Spleen (tissue), 13 donors: ENCODE measurements at places on chromosomes 7 and 10. TPM values are rescaled to one million over a fixed set of nuclear protein-coding genes. Genes with fewer than 3 reads are reported as not detected.

Gene ZNF488
- not detected for total RNA-seq

Gene IQCE
- 17.1 TPM for total RNA-seq

Gene AOAH
- total RNA-seq: 211 TPM

Gene TBRG4
- total RNA-seq: 77.1 TPM

Gene MUC3A
- 0.07 TPM for total RNA-seq

Gene MMD2
- not detected for total RNA-seq

Gene WDFY4
- 120 TPM for total RNA-seq

Gene NRCAM
- total RNA-seq: 47.1 TPM

Gene LRIT1
- total RNA-seq: not detected

Gene CYP2C9
- total RNA-seq: not detected

Gene PCGF6
- 11.0 TPM for total RNA-seq

Gene TMEM213
- not detected for total RNA-seq

Gene PNLIPRP1
- not detected for total RNA-seq

DNA sequence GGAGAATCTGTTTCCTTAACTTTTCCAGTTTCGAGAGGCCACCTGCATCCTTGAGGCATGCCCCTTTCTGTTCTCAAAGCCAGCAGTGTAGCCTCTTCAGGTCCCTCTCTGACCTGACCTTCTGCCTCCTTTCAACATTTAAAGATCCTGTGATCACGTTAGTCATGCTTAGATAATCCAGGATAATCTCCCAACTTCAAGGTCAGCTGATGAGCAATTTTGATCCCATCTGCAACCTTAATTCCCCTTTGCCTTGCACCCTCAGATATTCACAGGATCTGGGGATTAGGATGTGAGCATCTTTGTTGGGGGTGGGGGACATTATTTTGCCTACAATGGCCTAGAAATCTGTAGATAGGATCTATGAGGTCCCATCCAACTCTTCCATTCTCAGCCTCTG, 8.0 kb downstream of the HKDC1 start:
- no peak for DNase-seq

- DNase-seq: no peak
These were observed 8.8 kb downstream of the ACADSB start for GRCh38 chr10:123017421-123018165.

DNA sequence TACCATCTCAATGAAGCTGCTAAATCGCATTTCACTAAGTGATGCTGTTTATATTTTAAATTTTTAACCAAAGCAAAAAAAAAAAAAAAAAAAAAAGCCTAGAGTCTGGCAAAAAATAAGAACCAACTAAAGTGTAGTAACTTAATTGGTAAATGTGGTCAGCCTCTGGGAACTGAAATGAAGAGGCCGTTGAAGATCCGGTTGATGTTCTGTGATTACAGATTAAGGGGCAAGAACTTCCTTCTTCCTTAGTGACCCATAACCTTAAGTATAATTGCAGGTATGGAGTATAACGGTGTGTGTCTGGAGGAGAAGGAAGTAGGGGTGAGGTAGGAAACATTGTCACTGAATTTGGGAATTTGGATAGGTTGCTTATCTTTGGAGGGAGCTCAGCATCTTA, 7.7 kb upstream of the SRGN start:
- DNase-seq: no peak

DNA sequence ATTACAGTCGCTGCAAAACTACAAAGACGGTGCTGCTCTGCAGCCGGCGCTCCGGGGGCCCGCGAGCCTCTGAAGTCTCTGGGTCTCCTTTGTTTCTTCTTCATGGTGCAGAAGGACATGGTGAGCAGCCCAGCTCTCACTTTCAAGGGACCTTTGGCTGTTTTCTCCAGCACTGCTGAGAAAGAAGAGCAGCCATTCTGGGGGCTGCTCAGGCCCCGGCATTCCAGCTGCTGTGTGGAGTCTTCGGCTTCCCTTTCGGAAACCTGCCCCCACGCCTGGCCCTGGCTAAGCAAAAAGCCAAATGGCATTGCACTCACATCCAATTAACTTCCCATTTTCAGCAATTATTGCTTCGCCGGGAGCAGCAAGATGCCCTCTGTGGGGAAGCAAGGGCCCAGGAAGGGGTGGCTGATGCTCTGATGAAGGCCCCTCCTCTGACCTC, 555.7 kb downstream of the PTPRN2 start:
- peak; percentile 59 for DNase-seq

- DNase-seq: no peak
These were observed 109.6 kb downstream of the ELAPOR2 start for GRCh38 chr7:86949779-86950260.

- peak; percentile 53 for DNase-seq
These were observed 12.8 kb downstream of the HKDC1 start for GRCh38 chr10:69232736-69233480.

GRCh38 chr7:8176370-8177081, 85.4 kb downstream of the ICA1 start:
- peak; percentile 78 for DNase-seq

- no peak for DNase-seq
These were observed 134.0 kb upstream of the PODXL start for GRCh38 chr7:131690441-131690840.

GRCh38 chr7:15168489-15168888, 265.9 kb upstream of the DGKB start:
- no peak for DNase-seq

DNA sequence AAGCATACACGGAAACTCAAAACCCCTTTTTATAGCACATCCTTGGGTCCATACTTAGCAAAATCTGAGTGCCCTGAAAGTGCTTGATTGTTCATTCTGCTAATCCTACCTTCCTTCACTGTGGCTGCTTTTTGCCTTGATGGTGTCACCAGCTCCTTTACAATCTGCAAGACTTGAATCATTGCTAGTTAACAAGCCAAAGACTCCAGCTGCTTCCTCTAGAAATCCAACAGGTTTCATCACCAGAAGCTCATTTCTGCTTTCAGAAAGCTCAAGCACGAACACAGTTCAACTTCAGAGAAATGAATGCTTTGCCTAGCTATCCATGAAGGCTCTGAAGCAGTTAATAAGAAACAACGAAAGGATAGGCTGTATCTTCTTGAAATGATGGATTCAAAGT, 38.0 kb downstream of the USP6NL start:
- no peak for DNase-seq

- no peak for DNase-seq
These were observed 67.4 kb downstream of the NOD1 start for GRCh38 chr7:30411173-30411572.

- DNase-seq: no peak
These were observed 58.4 kb downstream of the FOXP2 start for GRCh38 chr7:114472896-114473512.

DNA sequence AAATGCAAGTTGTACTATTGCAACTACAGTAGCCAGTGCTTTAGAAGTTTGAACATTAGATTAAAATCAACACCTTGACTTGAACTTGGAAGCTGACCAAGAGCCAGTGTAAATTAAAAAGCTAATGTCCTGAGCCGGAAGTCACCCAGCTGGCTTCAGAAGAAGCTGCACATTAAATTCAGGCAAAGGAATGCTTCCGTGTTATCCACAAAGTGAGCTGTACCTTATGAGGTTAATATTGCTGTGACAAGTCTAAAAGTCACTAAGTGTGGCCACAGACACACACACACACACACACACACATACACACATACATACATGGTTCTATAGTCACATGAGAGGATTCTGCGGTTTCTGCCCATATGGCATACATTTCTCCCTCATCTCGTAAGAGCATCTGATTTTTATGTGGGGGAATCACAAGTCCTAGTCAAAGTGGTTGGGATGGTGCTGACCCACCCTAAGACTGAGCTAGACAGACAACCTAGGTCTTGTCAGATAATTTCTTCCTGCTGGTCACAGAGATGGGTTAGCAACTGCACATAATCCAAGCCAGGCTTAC, 612.9 kb downstream of the SORCS1 start:
- no peak for DNase-seq

DNA sequence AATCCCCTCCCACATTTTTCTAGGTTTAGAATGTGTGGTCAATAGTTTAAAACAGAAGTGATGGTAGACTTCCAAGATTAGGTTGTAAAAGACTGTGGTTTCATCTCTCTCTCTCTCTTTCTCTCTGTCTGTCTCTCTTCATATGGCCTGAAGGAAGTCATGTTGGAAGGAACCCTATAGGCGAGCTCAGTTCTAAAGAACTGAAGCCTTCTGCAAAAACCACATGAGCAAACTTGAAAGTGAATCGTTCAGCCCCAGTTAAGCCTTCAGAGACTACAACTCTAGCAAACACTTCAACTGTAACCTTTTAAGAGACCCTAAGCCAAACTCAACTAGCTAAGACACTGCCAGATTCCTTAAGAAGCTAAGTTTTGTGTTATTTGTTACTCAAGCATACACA, 707.5 kb upstream of the LRRTM3 start:
- no peak for DNase-seq

DNA sequence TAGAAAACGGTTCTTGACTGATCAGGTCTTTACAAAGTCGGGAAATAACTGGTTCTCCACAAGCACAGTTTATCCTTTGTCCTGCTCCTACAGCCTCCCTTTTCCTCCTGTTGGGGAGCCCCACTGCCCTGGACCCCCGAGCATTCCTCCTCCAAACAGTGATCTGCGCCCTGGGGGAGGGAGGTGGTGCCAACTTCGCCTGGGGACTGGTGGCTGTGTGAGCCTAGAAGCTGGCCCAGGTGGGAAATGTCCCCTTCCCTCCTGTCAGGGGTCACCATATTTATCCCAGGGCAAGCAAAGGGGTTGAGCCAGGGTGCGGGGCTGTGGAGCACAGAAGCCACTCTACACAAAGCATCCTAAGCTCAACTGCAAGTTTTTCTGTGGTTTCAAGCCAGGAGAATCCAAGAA, 5.2 kb downstream of the HMX3 start:
- no peak for DNase-seq

GRCh38 chr7:136605532-136606329, 262.7 kb upstream of the CHRM2 start:
- DNase-seq: no peak

GRCh38 chr7:27157702-27158431, 1.4 kb upstream of the HOXA7 start:
- no peak for DNase-seq

DNA sequence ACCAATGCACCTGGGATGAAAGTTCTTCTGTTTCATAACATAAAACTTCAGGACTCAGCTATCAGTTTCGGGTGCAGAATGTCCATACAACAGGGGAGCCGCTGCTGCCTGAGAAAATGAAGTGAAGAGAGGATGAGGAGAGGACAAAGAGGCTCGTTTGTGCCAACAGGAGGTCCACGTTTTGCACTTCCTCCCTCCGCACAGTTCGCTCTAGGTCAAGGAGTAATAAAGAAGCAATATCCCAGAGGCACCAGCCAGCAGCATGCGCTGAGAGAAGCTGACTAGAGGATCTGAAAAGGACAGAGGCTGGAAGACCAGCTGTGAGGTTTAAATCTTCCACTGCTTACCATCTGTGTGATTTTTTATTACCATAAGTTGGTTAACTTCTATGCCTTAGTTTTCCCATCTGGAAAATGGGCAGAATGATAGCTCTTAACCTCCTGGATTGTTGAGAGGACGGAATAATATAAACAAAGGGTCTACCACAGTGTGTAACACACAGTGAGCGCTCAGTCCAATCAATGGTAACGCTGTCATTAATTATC, 709 bp downstream of the GPAM start:
- DNase-seq: no peak

- DNase-seq: no peak
These were observed 25.3 kb downstream of the EN2 start for GRCh38 chr7:155483245-155483644.

DNA sequence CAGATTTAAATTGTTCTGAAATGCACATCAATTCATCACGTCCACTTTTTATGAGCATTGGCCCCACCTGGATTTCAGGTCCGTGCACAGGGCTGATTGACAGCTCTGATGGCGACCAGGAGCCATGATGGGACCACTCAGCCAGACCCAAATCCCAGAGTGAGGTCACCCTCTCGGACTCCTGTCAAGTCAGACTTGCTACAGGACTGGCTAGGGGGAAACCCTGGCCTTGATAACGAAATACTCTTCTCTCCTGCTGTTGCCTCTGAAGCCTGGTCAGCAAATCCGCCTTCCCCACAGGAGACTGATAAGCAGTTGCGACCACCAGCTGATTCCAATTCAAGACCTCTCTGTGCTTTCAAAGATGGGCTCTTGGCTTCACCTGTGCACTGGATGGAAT, 76.4 kb downstream of the CARD11 start:
- DNase-seq: no peak
